ENCODE measurements at places on chromosomes 16 and 17. TPM values are rescaled to one million over a fixed set of nuclear protein-coding genes. Genes with fewer than 3 reads are reported as not detected.

DNA sequence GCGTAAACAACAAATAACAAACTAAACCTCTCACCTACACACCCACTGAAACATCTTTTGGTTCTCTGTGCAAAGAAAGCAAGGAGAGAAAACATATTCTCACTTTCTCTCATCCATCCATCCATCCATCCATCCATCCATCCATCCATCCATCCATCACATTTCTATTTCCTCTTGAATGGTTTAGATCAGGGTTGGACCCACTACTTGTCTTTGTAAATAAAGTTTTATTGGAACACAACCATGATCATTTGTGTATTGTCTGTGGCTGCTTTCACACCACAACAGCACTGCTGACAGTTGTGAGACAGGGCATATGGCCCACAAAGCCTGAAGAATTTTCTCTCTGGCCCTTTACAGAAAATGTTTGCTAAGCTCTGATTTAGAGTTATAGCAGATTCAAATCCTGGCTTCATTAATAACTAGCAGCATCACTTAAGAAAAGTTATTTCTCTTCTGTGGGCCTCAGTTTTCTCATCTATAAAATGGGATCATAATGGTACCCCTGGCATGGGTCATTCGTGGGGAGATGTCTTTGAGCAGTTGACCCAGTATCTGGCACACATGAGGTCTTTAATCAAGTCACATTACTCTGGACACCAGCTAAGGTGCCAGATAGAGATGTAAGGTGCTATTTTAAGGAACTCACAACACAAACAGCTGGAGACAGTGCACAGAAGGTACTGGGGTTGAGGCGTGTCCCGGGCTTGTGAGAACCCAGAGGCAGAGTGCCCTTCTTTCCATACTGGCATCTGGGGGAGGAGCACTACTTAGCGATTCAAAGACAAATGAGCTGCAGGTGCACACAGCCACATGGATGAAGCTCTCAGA, 146.3 kb downstream of the CMIP start:
- no peak for DNase-seq

DNA sequence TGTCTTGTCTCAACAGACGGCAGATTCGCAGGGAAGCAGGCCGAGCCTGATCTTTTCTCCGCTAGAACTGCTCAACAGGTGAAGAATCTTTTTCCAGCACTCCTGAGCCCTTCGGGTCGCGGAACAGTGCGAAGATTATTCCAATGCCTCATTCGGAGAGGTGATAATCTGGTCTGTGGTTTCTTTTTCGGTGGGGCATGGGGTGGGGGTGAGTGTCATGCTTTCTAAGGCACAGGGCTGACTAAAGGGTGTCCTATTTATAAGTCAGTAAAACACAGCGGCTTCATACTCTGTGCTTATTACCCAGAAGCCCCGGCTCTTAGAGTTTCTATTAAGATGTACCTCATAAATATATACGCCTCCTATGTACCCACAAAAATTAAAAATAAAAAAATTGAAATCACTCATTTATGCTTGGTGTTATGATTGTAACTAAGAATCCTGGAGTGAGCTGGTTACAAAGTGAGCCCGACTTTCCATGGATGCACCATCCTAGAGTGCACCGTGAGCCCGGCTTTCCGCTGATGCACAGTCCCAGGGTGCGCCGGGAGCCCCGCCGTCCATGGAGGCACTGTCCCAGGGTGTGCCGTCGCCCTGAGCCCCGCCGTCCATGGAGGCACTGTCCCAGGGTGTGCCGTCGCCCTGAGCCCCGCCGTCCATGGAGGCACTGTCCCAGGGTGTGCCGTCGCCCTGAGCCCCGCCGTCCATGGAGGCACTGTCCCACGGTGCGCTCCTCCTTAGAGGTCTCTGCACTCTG, 164.9 kb downstream of the IRX3 start:
- DNase-seq, result no peak

- no peak for DNase-seq
These were observed 12.5 kb downstream of the BMERB1 start for GRCh38 chr16:15446901-15447300.

Gene CCL17
- not detected for total RNA-seq

- DNase-seq, result no peak
These were observed 591 bp upstream of the SLFN5 start for GRCh38 chr17:35242158-35242804.
